ENCODE measurements at places on chromosomes 2 and 18.
A peak's percentile ranks its signal among the peaks of the same experiment; 100 is the strongest.

DNA sequence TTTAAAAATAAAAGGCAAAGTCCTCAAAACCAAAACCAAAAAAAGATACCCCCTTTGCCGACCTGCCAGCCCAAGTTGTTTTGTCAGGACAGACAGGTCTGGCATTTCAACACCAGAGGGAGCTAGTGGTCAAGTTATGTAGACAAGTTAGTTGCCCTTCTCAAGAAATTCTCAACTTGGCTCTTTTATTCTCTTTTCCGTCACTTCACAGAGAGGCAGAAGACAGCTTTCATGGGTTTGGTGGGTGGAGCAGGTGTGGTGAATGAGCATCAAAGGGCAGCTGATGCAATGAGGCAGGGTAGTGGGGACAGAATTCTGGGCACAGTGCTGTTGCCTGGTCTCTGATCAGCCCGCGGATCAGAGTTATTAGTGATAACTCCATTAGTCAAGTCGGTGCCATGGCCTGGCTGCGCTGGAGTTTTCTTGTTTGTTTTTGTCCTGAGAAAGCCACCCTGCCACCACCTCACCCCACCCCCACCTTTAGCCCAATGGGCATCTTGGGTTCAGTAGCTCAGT, 303.7 kb upstream of the EPAS1 start:
- no peak for DNase-seq
- peaks cover 3% of the 10 kb centered on the region for H3K36me3 ChIP-seq
- no peaks in the 10 kb centered on the region for H3K27me3 ChIP-seq
- H3K4me3 ChIP-seq = no peak overlapping the region
- H3K4me1 ChIP-seq = peaks cover 23% of the 10 kb centered on the region

- H3K4me3 ChIP-seq = no peak overlapping the region
- peaks cover 6% of the 10 kb centered on the region for H3K4me1 ChIP-seq
- no peak overlapping the region for H3K27ac ChIP-seq
- no peaks in the 10 kb centered on the region for H3K27me3 ChIP-seq
These were observed 18.7 kb upstream of the MAPRE2 start for GRCh38 chr18:35022426-35023001.

GRCh38 chr2:65329525-65329924, 101.9 kb downstream of the ACTR2 start:
- H3K4me3 ChIP-seq = no peak overlapping the region
- H3K27me3 ChIP-seq = no peaks in the 10 kb centered on the region
- H3K27ac ChIP-seq = no peak overlapping the region
- peaks cover 33% of the 10 kb centered on the region for H3K36me3 ChIP-seq
- no peaks in the 10 kb centered on the region for H3K4me1 ChIP-seq
- DNase-seq = no peak

- H3K4me3 ChIP-seq = peak overlapping the region; percentile 8
- H3K27me3 ChIP-seq = no peaks in the 10 kb centered on the region
- no peaks in the 10 kb centered on the region for H3K4me1 ChIP-seq
These were observed 49.9 kb upstream of the EML6 start for GRCh38 chr2:54673501-54673998.

- H3K4me1 ChIP-seq = no peaks in the 10 kb centered on the region
- H3K27me3 ChIP-seq = no peaks in the 10 kb centered on the region
- no peak overlapping the region for H3K4me3 ChIP-seq
- DNase-seq = peak; percentile 37
- no peaks in the 10 kb centered on the region for H3K36me3 ChIP-seq
These were observed 76.4 kb downstream of the AP1S3 start for GRCh38 chr2:223760838-223761502.

DNA sequence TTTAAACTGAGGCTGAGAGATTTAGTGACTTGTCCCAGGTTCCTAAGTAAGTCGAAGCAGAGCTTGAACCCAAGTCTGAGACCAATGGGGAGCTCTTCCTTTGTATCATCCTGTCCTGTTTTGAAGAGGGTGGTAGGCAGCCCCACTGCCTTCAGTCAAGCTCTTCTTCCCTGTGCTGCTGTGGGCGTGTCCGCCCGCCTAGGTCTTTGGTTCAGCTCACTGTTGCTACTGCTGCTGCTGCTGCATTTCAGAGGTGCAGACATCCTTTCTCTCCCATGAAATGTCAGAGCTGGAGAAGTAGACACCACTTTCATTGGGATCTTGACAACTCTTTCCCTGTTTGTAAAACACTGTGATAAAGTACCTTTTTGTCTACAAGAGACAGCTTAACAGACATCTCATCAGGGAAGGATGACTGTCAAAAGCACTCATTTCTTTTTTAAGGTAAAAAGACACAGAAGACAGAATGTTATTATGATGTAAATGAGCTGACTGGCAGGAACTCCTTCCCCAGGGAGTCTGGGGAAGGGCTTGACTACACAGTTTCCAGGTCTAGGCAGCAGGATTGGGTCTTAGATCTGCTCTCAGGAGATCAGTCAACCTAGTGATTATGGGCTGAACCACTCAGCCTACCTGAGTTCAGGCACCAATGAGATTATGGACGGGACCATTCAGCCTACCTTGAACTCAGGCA, 91.7 kb upstream of the TRIB2 start:
- H3K36me3 ChIP-seq = no peaks in the 10 kb centered on the region
- DNase-seq = no peak
- H3K4me3 ChIP-seq = no peak overlapping the region
- H3K27ac ChIP-seq = no peak overlapping the region

GRCh38 chr2:129001926-129002325, 683.3 kb upstream of the HS6ST1 start:
- H3K4me1 ChIP-seq = no peaks in the 10 kb centered on the region
- H3K27me3 ChIP-seq = no peaks in the 10 kb centered on the region
- DNase-seq = no peak

DNA sequence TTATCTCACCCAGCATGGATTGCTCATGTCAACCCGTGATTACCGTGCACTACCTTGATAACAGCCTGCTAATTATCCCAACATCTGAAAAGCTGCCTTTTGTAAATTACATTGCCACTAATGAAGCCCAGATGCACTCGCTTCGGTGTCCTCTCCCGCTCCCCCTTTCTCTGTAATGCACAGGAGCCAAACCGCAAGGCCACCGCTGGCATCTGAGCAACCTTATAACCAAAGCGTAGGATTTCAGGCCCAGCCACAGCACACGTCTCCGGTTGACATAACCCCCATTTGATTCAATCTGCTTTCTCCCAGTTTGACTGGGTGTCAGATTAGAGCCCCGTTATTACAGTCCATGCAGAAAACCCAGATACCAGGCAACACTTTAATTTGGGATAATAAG, 341.2 kb downstream of the ALK start:
- no peaks in the 10 kb centered on the region for H3K27me3 ChIP-seq
- H3K27ac ChIP-seq = no peak overlapping the region
- H3K36me3 ChIP-seq = no peaks in the 10 kb centered on the region
- H3K4me1 ChIP-seq = no peaks in the 10 kb centered on the region
- no peak for DNase-seq

DNA sequence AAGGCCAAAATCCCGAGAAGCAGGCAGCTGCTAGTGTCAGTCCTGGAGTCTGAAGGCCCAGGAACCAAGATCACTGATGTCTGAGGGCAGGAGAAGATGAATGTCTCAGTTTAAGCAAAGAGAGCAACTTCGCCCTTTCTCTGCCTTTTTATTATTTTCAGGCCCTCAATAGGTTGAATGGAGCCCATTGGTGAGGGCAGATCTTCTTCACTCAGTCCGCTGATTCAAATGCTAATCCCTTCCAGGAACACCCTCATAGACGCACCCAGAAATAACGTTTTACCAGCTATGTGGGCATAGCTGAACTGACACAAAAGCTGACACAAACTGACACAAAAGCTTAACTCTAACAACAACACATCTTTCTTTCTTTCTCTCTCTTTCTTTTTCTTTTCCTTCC, 78.0 kb upstream of the KCNJ3 start:
- H3K4me1 ChIP-seq = no peaks in the 10 kb centered on the region
- H3K27ac ChIP-seq = no peak overlapping the region
- H3K27me3 ChIP-seq = no peaks in the 10 kb centered on the region
- H3K4me3 ChIP-seq = no peak overlapping the region
- H3K36me3 ChIP-seq = no peaks in the 10 kb centered on the region

DNA sequence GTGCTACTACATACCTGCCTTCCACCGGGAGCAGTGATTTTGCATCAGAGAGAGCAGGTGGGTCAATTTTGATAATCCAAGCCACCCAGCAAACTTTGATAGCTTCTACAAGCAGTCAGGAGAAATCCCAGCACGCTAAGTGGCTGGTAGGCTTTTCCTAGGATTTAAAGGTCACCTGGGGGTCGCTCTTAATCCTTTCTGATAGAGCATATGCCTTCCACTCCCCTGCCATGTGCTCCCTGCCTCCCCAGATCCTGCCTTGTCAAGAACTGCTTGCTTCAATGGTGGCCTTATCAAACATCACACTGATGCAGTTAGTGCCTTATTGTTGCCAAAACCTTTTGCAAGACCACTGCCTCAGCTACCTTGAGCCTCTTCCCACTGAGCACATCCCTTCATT, 462.3 kb upstream of the MEX3C start:
- H3K4me1 ChIP-seq = no peaks in the 10 kb centered on the region
- no peaks in the 10 kb centered on the region for H3K36me3 ChIP-seq
- DNase-seq = no peak

DNA sequence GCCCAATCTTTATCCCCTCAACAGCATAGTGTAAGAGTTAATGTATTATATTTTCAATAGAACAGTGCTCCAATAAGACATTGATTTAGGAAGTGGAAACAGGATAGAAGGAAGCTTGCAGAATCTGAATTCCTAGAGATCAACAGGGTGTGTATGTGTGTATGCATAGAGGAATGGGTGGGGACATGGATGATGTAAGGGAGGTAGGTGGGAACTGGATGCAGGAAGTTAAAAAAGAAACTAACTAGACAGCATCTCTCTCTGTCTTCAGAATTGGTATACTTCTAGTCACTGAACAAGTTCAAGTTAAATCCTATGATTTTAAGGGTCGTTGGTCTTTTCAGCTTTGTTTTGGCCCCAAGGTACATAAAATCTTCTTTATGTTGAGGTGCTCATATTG, 196.6 kb downstream of the PMAIP1 start:
- no peaks in the 10 kb centered on the region for H3K27me3 ChIP-seq
- no peak for DNase-seq
- H3K36me3 ChIP-seq = no peaks in the 10 kb centered on the region
- no peak overlapping the region for H3K4me3 ChIP-seq

- no peaks in the 10 kb centered on the region for H3K4me1 ChIP-seq
- no peak for DNase-seq
- no peaks in the 10 kb centered on the region for H3K36me3 ChIP-seq
These were observed 57.4 kb upstream of the EPHA4 start for GRCh38 chr2:221629468-221629867.

DNA sequence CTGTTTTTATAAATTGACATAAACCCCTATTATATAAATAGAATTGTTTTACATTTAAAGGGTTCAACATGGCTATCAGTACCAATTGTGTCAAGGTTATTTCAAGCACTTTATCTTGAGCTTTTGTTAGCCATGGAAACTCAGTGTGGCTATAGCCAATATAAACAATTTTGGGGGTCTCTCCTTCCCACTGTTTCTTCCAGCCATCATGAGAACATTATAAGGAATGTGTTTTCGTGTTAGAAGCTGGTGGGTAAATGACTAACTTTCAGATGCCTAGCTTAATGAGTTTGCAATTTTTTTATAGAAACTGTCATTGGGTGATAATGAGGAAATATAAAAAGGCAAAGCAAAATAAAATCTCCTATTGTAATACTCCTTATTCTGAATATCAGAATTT, 153.5 kb upstream of the FOSL2 start:
- H3K4me1 ChIP-seq = peaks cover 3% of the 10 kb centered on the region
- H3K36me3 ChIP-seq = no peaks in the 10 kb centered on the region
- no peak overlapping the region for H3K27ac ChIP-seq
- no peaks in the 10 kb centered on the region for H3K27me3 ChIP-seq
- no peak for DNase-seq
- H3K4me3 ChIP-seq = no peak overlapping the region

GRCh38 chr18:24869285-24869684, 408.8 kb downstream of the HRH4 start:
- no peaks in the 10 kb centered on the region for H3K4me1 ChIP-seq
- H3K36me3 ChIP-seq = no peaks in the 10 kb centered on the region
- no peak for DNase-seq
- no peaks in the 10 kb centered on the region for H3K27me3 ChIP-seq

Measured in ascending aorta (tissue), 2 donors.